H1 (cell line): ENCODE measurements at places on chromosomes 3 and 15. TPM values are rescaled to one million over a fixed set of nuclear protein-coding genes. Genes with fewer than 3 reads are reported as not detected.

DNA sequence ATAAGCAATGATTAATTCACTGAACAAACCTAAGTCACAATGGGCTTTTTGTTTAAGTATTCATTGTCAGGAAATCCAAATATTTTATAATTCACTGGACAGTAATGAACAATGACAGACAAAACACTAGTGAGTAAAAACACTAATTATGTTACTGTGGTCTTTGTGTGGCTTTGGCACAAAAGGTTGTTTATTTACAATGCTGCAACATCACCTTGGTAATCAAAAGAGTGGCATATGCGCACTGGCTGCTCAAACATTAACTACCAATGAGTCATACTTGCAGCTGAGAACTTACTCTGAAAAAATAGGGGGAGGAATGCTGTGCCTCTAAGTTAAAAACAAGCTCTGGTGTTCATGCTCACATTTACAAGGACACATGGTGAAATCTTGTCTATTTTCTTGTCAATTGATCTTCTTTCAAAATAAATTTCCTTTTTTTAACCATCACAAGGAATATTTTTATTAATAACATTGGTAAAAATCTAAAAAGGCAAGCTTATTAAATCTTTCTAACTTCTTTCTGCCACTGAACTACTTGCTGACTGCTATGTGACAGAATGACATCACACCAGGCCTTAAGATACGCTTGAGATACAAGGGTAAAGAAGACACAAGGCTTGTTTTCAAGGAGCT is 85.2 kb upstream of the PPIB start:
- H3K27ac ChIP-seq = peak overlapping the region; percentile 40; the same call in 1 of the 2 replicates
- no peak overlapping the region for H3K4me3 ChIP-seq
- H3K27me3 ChIP-seq = no peaks in the 10 kb centered on the region
- no peak for DNase-seq

GP9 gene
- not detected in 2 replicates for polyA plus RNA-seq

- no peaks in the 10 kb centered on the region for H3K36me3 ChIP-seq
- no peaks in the 10 kb centered on the region for H3K27me3 ChIP-seq
Observed at GRCh38 chr3:190811775-190812480, 50.6 kb downstream of the GMNC start.

DNA sequence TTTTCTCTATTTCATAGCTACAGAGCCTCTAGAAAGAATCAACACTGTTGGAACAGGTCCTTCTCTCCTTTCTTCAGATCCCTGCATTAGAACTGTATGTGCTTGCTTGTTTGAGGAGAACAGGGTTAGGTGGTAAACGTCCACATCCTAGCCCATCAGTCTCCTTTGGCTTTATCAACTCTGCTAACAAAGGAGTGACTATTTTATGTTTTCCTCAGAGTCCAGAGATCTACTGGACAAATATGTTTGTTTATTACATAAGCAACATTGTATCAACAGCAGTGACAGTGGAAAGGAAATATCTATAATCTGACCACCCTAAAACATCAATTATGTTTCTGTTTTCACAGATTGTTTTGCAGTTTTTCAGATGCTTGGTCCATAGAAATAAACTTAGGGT is 39.6 kb downstream of the CMSS1 start:
- H3K27ac ChIP-seq = no peak overlapping the region
- H3K4me3 ChIP-seq = no peak overlapping the region
- no peaks in the 10 kb centered on the region for H3K36me3 ChIP-seq
- DNase-seq = no peak
- H3K4me1 ChIP-seq = peaks cover 7% of the 10 kb centered on the region; the same call in 1 of the 2 replicates
- H3K27me3 ChIP-seq = no peaks in the 10 kb centered on the region
